Activated naive CD4-positive, alpha-beta T cell treated with anti-CD3 and anti-CD28 coated beads for 36 hours (primary cell): ENCODE measurements at places on chromosomes 3 and 15.

DNA sequence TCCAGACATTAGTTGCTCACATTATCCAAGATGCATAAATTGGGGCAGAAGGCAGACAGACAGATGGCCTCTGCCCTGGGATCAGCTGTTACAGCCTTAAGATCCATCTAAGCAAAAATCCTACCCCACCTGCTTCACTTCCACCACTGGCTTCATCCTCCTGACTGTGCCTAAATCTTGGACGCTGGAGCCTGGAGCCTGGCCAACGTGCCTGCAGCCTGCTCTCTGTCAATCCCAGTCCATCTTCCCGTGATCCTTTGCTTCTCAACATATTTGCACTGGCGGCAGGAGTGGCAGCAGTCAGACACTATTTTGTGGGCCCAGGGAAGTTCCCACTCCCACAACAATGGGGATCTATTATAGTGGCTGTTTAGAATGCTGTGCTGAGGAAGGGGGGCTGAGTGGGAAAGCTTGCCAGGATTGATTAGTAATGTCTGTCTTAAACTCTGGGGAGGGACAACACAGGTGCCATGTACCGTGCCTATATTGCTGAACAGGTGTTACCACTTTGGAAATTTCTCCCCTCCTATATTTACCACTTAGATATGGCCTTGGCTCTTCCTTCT is 121.2 kb downstream of the MEGF11 start:
- no peak for DNase-seq

- DNase-seq = no peak
Measured at GRCh38 chr15:101795455-101795854, 7.9 kb upstream of the OR4F6 start.

- DNase-seq = no peak
Measured at GRCh38 chr15:48850648-48851047, 27.3 kb upstream of the EID1 start.

DNA sequence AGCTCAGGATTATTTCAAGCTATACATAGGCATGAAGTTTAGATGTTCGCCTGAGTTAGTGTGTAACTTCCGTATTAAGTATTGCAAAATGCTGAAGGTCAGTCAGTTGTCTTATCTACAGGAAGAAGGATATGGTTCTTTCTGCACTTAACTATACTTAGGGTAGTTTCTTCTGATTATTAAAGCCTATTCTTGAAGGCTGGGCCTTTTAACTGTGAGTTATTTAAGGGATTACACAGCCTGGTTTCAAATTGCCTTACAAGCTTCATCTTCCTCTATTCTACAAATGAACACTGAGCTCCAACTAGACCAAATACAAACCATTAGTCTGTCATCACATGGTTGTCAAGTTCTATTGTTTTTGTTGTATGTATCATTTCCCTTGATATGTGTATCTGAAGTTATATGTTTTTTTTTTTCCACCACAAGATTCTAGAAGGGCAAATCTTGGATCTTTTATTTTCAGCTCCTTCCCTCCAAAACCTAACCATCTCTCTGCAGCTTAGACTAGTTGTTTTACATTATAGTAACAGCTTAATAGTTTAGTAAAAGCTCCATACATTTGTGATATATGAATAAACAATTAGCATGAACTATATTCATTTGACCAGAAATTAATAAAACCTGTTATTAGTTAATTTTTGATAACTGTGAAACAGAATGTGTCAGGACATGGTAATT is 272.9 kb upstream of the KCNMB2 start:
- no peak for DNase-seq

GRCh38 chr3:149371001-149371722 is 6.3 kb downstream of the TM4SF1 start:
- DNase-seq = no peak

- no peak for DNase-seq
Measured at GRCh38 chr3:105345156-105345555, 21.6 kb upstream of the ALCAM start.

GRCh38 chr15:71084264-71084663 is 31.0 kb upstream of the THSD4 start:
- no peak for DNase-seq

- DNase-seq = peak; percentile 33
Measured at GRCh38 chr15:90930861-90931574, 1.3 kb downstream of the HDDC3 start.

GRCh38 chr3:13715167-13715954 is 164.5 kb downstream of the WNT7A start:
- DNase-seq = no peak

GRCh38 chr3:194330160-194330559 is 21.0 kb downstream of the CPN2 start:
- no peak for DNase-seq

DNA sequence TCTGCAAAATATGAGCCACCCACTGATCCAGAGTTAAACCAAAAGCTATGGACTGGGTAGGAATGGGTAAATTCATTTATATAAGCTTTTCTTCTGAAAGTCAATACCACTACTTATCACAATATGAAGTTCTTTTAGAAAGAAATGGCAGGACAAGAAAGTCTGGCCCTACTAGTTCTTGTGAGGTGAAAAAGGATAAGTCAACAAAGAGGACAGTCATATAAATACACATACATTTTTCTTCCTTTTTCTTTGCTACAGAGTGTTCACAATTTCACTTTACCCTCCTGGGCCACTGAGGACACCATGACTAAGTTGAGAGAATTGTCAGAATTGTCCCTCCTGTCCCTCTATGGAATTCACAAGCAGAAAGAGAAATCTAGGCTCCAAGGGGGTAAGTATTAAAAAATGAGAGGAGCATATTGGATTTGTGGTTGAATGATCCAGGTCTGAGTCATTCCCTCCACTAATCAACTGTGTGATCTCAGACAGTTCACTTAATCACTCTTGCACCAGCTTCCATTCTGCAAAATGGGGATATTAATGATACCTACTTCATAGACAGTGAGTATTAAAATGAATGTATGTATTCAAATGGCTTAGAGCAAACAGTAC is 27.6 kb downstream of the ACP3 start:
- no peak for DNase-seq

GRCh38 chr15:88450125-88450798 is 16.9 kb downstream of the MRPL46 start:
- DNase-seq = peak; percentile 87

DNA sequence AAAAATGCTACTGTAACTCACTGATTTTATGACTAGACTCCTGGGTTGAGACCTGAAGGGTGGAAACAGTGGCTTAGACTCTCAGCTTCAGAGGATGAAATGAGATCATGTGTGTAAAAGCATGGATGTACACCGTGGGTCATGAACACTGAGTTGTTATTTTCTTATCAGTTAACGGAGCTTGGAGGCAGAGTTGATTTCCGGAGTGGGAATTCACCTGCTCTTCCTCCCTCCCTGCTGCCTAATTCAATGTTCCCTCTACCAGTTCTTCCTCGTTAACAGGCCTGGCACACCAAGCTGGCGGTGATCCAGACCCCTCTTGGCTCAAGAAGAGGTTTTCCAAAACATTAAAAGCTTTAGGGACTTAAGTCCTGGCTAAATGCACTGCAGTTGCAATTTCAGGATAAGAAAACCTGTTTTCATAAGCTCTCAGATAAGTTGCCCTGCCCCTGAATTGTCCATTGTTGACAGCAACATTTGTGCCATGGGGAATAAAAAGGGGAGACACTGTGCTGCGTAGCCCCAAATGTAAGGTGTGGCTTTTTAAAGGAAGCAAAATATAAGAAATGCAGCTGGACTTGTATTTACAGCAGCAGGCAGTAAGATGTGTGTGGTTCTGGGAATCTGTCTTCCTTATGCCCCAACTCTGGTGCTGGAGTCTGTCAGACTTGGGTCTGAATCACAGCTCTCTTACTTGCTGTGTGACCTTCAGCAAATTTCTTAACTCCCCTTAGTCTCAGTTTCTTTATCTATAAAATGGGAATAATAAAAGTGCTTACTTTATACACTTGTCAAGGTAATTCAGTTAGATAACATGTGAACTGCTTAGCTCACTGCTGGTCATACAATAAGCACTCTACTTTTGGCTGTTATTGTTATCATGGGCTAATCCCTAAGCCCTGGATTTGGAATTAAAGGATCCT is 9.9 kb downstream of the PDIA5 start:
- DNase-seq = no peak

- no peak for DNase-seq
Measured at GRCh38 chr3:69585472-69585871, 153.8 kb upstream of the MITF start.

DNA sequence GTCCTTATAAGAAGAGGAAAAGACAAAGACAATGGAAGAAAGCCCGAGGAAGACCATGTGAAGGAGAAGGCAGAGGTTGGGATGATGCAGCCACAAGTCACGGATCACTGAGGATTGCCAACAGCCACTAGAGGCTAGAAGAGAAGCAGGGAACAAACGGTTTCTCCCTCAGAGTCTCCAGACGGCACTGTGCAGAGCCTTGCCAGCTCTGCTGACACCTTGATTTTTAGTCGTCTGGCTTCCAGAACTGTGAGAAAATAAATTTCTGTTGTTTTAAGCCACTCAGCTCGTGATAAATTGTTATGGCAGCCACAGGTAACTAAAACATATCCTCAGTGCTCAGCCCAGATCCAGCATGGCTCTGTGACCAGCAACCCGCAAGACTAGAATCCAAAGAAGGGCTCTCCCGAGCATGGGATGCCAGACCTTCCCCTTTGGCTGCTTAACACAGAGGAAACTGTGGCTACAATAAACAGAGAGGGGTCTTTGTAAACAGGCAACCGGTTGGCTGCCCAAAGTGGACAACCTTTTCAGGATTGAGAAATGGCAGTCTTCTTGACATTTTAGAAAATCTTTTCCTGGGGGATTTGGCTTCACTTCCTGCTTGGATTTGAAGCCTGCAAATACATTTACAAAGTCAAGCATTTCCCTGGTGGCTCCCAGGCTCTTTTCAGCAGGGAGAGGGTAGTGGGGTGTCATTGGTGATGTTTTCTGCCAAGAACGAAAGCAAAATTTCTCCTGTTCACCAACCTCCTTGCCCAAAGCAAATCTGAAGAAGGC is 88.7 kb upstream of the ADPGK start:
- no peak for DNase-seq

GRCh38 chr3:108022256-108023150 is 68.3 kb downstream of the CD47 start:
- DNase-seq = no peak
